ENCODE measurements at places on chromosomes 12 and 14. TPM values are rescaled to one million over a fixed set of nuclear protein-coding genes. Genes with fewer than 3 reads are reported as not detected.
A peak's percentile ranks its signal among the peaks of the same experiment; 100 is the strongest.

GRCh38 chr12:42918443-42918842 lies 328.9 kb upstream of the PRICKLE1 start:
- peak; percentile 34 for DNase-seq

CRY1 gene
- total RNA-seq: 21.8 TPM

DNA sequence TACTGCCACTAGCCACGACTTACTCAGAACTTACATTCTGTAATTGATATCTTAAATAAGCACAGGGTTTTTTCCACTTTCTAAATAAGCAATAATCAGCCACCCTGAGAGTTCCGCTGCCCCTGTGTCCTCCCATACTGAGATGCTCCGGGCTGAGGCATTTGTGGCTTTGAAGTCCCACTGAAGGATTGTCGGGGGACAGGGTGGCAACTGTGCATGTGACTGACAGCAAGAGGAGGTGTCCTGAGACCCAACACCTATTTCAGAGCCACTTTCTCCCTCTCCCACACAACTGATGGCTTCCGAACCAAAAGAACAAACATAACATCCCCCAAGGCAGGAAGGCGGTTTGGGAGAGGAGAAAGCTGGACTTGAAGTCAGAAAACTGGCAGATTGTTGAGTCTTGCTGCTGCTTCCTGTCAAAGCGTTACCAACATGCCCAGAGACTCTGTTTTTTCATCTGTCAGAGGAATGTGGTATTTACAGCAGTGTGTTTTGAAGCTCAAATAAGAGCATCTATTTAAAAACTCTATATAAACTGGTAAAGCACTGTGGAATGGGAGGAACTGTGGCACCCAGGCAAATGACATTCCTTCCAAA lies 157.9 kb upstream of the FKBP4 start:
- DNase-seq: no peak

FBLN5 gene
- 6.0 TPM for total RNA-seq

GRCh38 chr12:59763835-59764234 lies 168.0 kb downstream of the SLC16A7 start:
- DNase-seq: no peak
